ENCODE measurements at places on chromosomes 7 and 10.

- no peak for DNase-seq
These were observed 38.0 kb downstream of the PRKAG2 start for GRCh38 chr7:151838861-151839381.

DNA sequence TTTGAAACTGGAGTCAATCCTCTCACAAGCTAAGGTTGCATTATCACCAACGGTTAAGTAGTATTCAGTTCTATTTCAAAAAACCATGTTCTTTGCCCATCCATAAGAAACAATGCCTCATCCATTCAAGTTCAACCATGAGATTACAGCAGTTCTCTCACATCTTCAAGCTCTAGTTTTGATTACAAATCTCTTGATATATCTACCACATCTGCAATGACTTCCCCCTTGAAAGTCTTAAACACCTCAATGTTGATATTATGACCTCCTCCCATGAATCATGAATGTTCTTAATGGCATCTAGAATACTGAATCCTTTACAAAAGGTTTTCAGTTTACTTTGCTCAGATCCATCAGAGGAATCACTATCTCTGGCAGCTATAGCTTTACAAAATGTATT, 81.8 kb downstream of the JMJD1C start:
- DNase-seq = no peak

DNA sequence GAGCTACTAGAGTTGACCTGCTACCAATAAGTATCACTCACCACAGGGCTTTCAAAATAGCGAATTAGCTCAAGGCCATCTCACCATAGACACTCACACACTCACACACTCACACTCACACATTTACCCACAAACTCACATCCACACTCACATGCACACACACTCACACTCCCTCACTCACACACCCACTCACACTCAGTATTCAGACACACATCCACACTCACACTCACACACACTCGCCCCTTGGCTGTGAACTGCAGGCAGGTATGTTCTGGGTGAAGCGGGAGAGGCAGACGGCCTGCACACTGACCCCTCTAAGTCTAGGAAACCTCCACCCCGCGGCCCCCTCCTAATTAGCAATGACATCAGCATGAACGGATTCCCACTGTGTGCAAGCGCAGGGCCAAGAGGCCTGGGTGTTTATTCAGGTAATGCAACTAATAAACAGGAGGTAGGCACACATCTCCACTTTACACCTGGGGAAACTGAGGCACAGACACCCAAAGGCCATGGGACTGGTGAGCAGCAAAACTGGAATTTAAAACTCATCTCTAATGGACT, 94.6 kb downstream of the ADARB2 start:
- DNase-seq = no peak

- DNase-seq = no peak
These were observed 148.0 kb downstream of the LRRN3 start for GRCh38 chr7:111238886-111239285.

DNA sequence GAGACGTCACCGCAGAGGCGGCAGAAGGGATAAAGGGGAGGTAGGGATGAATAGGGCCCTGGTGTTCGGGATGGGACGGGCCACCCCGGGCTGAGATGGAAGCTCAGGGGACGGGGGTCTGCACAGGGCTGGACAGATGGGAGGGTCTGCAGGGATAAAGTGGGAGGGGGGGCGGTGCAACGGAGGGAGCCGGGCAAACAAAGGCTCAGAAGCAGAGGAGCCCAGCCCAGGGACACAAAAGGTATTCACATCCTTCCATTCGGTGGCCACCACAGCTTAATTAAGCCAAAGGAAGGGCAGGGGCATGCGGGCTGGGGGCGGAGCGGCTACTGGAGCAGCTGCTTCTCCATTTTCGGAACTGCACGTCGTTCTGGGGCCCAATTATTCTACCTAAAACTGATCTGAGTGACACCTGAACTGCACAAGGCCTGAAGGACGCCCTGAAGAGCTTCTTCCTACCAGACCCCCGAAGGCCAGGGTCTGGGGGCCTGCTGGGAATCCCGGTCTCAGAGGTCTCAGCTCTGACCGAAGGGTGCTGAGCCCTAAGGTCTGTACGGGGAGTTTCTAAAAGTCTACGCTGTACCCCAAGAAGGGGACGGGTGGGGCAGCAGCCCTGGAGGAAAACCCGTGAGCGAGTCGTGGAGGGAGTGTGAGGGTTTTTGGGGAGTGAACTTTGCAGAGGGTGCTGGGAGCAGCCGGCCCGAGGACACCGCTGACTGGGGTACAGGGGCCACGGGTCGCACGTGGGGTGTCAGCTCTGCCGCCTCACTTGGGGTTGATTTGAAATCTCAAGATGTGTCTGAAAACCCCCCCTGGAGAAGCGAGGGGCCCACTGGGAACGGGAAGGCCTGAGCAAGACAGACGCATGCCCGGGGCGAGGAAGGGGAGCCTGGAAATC, 334.8 kb downstream of the DNAJB6 start:
- no peak for DNase-seq

DNA sequence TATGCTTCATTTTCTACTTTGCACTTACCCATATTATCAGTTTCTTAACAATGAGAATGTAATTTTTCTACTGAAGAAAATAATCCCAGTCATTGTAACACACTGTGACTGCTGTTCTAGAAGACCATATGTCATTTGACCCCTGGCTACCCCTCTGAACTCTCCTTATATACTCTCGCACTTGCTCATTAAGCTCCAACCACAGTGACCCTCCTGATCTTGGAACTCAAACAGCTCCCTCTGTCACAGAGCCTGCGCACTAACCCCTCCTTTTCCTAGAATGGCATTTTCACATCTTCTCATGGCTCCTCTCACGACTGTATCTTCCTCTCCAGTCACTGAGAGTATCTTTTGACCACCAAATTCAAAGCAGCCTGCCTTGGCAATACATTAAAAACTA, 169.7 kb downstream of the CACNA2D1 start:
- no peak for DNase-seq

DNA sequence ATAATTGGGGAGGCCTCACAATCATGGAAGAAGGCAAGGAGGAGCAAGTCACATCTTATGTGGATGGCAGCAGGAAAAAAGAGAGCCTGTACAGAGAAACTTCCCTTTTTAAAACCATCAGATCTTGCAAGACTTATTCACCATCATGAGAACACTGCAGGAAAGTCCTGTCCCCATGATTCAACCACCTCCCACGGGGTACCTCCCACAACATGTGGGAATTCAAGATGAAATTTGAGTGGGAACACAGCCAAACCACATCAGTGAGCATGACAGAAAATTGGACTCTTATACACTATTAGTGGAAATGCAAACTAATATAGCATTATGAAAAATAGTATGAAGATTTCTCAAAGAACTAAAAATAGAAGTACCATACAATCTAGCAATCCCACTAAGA, 271.2 kb downstream of the MAGI2 start:
- DNase-seq = no peak

DNA sequence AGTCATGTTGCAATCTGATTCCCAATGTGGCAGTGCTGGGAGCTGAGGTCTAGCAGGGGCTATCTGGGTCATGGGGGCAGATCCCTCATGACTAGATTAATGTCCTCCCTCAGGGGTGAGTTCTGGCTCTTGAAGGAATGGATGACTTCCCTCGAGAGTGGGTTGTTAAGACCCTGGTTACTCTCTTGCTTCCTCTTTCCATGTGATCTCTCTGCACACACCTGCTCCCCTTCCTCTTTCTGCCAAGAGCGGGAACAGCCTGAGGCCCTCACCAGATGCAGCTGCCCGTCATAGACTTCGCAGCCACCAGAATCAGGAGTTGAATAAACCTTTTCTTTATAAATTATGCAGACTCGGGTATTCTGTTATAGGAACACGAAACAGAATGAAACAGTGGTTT, 37.8 kb downstream of the SFMBT2 start:
- DNase-seq = no peak

DNA sequence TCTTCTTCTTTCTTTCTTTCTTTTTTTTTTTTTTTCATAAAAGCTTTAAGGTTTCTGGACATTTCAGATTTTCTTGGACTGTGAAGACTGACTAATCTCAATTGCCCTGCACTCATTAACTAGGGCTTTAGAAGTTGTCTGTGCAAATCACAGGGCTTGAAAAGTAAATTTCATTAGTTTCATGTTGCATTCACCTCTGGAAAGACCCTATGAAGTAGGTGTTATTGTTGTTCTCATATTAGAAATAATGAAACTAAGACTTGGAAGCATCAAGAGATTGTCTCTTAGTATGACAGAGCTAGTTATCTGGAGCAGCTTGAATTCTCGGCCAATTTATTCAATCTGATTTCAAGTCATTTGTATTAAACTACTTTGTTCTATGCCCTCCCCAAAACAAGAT, 28.2 kb upstream of the SEMA3D start:
- DNase-seq = no peak

- DNase-seq = no peak
These were observed 1.5 kb downstream of the KMT2E start for GRCh38 chr7:105015390-105015965.

GRCh38 chr7:24718431-24718831, 38.8 kb downstream of the GSDME start:
- no peak for DNase-seq

Measured in posterior cingulate gyrus (tissue), 11 donors.